ENCODE measurements at places on chromosomes 2 and 18.

DNA sequence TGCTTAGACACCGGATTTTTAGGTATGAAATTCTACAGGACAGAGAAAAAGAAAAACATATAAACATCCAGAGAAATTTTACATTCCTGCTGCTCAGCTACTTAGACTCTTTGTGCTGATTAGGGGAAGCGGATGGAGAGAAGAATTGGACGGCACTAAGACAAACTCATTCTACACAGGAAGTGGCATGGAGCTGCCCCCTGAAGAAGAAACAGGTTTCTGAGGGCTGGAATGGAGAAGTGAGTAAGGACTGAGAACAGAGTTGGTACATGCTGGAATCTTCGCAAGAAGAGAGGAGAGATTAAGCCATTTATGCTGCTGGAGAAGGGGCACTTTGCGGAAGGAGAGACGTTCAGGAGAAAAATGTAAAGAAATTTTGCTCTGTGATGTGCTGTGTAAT, 253.0 kb upstream of the ERBB4 start:
- no peak for DNase-seq

DNA sequence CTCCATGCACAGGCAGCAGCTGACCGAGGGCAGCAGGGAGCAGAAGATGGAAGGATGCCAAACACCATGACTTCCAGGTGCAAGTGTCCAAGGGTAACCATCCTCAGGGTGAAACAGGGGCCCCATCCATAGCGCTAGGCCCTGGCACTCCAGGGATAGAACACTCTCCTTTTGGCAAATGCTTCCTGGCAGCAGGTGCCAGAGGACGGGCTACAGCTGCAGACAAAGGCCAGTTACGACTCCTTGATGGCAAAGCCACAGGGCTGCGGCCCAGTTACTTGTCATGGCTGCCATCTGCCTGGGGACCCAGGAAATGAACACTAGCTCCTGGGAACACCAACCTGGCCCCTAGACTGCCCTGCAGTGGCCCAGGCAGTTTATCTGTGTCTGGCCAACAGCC, 178.8 kb downstream of the TMEM163 start:
- DNase-seq, result no peak

DNA sequence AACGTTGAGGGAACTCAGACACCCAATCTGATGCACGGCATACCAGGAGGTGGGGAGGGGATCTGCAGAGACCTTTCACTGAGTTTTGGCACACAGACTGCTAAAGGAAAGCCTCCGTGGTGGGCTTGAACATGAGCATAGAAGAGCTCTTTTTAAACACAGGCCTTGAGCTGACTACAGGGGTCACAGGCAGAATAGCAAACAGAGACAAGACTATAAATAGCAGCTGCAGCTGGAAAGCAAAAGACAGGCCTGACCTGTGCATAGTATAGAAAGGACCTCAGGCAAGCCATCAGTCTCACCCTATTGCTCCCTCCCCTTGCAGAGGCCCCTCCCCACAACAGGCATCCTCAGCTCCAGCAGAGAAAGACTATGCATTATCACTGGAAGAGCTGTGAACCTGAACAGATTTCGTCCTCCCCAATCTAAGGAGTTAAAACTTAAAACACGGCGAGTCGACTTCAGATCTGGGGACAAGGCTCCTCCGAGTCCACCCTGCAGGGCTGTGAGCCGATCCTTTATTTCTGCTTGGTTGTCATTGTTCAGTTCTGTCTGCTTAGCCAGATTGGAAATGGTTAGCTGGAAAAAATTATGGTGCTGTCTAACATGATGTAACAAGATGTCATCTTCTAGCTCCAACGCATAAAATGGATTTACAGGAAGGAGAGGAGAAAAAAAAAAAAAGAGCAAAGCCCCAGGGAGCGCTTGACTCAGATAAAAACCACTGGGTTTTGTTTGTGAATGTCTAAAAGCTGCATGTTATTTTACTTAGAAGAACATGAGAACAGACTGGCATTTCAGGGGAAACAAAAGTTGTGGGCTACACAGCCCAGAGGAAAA, 25.2 kb upstream of the LCLAT1 start:
- DNase-seq, result no peak

GRCh38 chr2:239950144-239951128, 74.7 kb downstream of the NDUFA10 start:
- DNase-seq, result no peak

- DNase-seq, result no peak
Observed at GRCh38 chr2:143375384-143375880, 246.2 kb downstream of the ARHGAP15 start.

DNA sequence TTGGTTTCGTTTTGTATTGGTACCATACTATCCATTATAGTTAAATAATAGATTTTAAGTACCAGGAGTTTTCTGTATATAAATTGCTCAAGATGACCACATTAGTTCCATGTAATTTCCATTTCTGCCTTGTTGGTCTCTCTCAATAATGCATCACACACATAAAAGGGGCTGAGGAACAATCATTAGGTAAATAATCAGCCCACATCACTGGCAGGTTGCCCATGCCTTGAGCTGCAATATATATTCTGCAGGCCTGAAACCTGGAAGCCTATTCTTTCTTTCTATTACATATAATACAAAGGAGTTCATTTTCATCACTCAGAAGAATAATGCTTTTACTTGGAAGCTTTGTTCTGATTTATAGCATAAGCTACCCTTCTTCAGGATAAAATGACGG, 616.1 kb upstream of the PKDCC start:
- peak; percentile 75 for DNase-seq

DNA sequence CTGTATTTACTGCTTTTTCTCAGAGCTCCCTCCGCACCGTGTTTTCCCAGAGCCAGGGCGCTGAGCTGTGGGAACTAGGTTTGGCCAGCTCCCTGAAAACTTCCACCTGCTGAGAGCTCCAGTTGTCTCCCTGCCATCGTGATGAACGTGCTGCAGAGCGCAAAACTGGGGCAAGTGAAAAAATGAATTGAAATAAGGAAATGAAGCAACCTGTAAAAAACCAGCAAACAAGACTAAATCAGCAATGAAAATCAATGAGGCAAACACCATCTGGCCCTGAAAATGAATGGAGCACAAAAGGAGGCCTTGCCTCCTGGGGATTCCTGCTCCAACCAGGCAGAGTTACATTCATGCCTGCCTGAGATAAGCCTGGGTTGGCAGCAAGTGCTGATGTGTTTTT, 129.9 kb downstream of the MARCHF4 start:
- DNase-seq, result peak; percentile 1

DNA sequence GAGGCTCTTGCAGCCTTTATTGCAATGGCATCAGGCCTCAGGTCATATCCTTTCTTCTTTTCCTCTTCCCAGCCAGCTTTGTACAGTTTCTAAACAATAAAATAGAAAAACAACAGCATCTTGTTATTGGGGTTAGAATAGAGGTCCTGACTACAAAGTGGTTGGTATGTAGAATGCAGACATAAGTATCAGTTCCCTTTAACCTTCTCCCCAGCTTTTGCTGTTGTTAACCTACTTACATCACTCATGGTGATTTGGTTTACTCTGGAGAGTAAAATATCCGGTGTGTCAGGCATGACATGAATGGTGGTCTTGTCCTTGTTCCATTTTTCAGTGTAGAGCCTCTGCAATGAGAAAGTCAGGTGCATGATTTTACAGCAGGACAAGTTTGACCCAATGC, 69.8 kb downstream of the NEB start:
- no peak for DNase-seq
